Hypothalamus (tissue), 51 donors: ENCODE measurements at places on chromosomes 6 and 20.
A peak's percentile ranks its signal among the peaks of the same experiment; 100 is the strongest.

DNA sequence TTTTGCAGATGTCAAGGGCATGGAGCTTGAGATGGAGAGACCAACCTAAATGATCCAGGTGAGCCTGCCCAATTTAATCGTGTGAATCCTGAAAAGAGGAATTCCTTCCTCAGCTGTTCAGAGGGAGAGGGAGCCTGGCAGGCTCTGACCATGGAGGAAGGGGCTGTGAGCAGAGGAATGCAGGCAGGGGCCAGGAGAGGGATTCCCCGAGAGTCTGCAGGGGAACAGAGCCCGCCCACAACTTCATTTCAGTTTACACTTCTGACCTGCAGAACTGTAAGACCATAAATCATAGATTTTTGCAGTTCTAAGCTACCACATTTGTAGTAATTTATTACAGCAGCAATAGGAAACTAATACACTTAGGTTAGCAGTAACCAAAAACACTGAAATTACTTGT, 164.1 kb downstream of the TBXT start:
- no peak for DNase-seq

DNA sequence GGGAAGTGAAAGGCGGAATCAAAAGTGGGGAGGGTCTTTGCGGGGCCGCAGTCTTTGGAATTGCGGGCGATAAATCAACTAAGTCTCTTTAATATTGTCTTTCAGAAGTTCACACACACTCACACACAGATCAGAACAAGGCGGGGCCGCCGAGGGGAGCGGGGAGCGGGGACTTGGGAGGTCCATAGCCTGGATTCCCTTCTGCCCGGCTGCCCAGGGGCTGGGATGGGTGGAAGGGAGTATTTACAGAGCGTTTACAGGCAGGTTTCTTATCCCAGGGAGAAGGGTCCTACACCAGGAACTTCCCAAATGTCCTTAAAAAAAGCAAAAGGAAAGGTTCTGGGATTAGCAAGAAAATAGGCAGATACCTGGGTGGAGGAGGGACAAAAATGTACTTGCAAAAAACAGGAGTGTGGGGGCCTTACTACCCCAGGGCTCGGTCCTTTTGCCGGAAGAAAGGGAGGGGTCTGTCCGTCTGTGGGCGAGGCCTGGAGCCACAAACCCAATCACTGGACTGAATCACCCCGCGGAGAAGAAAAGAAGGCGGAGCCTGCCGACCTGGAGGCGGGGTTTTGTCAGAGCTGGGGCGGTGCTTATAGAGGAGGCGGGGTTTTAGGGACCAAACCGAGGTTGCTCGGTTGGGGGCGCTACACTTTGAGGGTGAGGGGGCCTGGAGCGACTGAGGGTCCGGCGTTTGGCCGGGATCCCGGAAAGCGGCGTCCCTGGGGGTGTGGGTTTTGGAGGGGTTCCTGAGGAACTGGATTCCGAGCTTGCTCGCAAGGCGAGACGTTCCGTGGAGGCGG, 3.2 kb downstream of the PRRT1 start:
- DNase-seq, result no peak

DNA sequence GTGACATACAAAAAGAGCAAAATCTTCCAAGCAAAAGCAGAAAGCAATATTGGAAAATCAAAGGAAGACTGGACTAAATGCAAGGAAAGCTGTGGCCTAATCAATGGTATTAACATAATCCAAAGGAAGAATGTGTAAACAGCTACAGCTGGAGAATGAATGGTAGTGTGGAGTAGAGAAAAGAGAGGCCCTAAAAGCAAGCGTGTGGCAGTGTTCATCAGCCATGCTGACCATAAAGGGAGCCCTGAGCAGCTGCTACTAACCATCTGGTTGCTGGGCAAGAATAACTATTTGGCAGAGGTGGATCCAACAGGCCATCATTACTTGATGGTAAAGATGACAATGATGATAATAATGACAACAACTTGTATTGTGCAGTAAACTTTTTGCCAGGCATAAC, 148.5 kb upstream of the BEND6 start:
- no peak for DNase-seq

DNA sequence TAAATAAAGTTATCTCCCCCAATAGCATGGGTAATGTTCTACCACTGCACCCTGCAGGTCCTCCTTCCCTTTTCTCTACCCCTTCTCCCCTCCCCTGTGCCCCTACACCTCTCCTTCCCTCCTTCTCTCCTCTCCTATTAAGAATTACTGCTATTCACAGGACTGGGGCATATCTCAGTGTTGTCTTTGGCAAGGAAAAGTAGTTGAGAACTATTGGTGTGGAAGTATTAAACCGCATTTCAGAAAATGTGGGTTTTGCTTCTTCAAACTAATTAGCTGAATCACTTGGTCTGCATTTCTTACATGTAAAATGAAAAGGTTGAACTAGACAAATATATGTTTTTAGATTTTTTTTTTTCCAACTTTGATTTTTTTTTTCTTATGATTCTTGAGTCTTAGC, 296.3 kb downstream of the CDKAL1 start:
- DNase-seq, result no peak

- DNase-seq, result no peak
Observed at GRCh38 chr6:41306187-41306854, 19.8 kb upstream of the TREM1 start.

DNA sequence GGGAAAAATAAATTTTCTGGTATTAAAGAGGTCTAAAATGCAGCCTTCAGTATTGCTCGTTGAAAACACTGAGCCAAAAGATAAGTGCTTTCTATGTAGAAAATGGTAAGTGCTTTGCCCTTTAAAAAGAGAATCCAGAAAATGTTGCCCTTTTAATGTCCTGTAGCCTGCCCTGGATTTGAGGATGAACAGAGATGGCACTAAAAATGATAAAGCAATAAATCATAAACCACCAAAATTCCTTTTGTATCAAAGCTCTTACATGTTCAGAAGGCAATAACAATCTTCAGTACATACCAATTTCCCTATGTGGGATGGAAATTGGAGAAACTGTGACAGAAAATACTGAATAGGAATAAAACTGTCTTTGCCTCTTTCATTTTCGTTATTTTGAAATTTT, 405.8 kb downstream of the PHF3 start:
- no peak for DNase-seq

- DNase-seq, result no peak
Observed at GRCh38 chr6:56513631-56514030, 129.1 kb downstream of the DST start.

DNA sequence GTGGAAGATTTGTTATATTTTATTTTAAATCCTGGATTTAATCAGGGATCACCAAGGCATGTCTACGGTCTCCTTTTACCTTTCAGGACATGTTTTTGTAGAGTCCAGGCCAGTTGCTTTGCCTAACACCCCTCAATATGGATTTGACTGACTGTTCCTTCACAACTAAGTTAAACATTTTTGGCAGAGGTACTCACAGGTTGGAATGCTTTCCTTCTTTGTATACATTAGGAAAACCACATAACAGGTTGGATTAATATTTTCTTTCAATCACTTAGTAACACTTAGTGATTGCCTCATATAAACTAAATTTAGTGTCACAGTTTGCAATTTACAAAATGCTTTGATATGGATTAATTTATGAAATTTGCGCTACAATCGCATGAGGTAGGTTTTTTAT, 64.5 kb downstream of the IPCEF1 start:
- DNase-seq, result no peak

DNA sequence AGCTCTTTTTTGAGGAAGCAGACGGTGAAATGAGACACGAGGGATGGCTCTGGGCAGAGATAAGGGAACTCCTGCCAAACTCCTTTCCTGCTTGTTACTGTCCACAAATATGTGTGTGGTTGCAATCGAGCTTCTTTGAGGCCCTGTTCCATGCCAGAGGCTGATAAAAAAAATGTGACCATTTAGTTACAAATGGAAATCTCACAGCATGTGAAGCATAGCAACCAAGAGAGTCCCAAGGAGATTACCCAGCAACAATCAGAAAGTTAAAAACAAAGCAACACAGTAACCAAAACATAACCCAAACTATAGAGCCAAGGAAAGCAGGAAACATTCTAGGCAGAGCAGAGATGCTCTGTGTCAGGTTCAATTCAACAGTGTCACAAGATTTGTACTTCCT, 35.4 kb upstream of the HMGN3 start:
- DNase-seq, result no peak

DNA sequence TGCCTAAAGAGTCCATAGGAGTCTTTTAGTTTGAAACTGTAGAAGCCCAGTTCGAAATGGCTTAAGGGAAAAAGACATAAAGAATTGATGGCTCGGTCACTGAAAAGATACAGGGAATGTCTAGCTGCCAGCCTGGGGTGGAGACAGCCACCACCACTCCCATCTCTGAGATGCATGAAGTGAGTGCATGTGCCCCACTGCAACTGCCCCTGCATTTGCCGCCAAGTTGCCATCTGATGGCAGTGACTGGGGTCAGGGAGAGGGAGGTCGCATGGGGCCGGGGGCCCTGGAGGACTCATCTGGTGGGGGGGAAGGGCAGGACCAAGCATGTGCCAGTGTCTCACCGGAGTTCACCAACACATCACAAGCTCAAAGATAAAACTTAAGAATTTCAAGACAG, 385.8 kb upstream of the SULF2 start:
- DNase-seq, result no peak

GRCh38 chr6:54315656-54316055, 7.4 kb downstream of the TINAG start:
- DNase-seq, result no peak

DNA sequence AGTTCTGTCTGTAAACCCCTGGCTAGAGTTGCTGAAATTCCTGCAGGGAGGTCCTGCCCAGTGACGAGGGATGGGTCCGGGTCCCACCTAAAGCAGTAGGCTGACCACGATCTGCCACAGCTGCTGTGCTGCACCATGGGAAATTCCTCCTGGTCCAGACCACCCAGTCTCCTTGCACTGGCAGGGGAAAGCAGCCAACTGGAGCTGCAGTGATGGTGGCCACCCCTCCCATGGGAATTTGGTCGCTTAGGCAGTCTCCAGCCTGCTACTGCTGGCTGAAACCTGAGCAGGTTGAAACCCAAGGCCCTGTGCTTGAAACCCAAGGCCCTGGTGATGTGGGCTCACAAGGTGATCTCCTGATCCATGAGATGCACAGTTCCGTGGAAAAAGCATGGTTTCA, 23.9 kb upstream of the MOXD1 start:
- DNase-seq, result no peak

GRCh38 chr20:50101887-50102286, 11.1 kb downstream of the UBE2V1 start:
- DNase-seq, result no peak

DNA sequence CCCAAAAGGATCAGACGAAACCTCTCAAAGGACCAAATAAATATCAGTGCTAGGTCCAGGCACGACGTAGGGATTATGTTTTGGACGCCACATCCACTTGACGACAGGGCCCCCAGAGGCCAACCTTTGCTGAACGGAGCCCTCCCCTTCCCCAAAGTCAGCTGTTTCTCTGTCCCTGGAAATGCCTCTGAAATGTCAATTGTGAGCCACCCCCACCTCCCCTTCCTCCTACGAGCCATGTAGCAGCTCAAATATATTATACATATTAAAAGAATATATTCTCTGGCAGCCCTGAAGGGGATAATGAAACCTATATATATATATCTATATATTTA, 39.6 kb upstream of the BLCAP start:
- no peak for DNase-seq

GRCh38 chr20:49384437-49385434, 97.7 kb downstream of the KCNB1 start:
- peak; percentile 60 for DNase-seq

DNA sequence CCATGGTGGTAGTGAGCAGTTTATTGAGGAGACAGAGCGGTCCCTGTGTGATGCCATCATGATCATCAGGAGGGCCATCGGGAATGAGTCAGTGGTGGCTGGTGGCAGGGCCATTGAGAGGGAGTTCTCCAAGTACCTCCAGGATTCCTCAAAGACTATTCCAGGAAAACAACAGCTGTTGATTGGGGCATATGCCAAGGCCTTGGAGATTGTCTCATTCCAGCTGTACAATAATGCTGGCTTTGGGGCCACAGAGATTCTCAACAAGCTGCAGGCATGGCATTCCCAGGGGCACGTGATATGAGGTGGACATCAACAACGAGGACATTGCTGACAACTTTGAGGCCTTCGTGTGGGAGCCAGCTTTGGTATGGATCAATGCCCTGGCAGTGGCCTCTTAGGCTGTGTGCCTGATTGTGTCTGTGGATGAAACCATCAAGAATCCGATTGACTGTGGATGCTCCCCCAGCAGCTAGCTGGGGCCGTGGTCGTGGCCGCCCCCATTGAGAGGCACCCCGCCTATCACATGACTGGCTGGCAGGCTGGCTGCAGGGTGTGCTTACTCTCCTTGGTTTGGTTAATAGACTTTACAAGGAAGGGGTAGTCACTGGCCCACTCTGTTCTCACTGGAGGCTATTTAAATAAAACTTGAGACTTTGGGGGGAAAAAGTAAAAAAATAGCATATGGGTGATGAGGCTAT, 16.7 kb downstream of the RAET1E start:
- no peak for DNase-seq

DNA sequence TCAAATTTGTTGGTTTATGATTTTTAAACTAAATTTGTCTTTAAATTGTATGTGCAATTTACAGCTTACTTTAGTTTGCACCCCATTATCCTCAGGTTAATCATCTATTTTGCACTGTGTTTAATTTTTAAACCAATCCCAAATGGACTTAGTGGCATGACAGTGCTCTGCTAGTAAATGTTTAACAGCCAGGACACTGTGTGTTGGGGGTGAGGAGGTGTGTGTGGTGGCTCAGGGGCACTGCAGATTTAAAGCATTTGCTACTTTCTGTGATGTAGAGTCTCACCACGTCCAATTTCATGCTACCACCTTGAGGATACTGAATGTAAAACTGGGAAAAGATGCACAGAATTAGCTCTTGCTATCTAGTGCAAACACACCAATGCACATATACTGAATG, 225.7 kb downstream of the HAO1 start:
- no peak for DNase-seq

- DNase-seq, result no peak
Observed at GRCh38 chr6:56432194-56432593, 184.8 kb upstream of the COL21A1 start.

DNA sequence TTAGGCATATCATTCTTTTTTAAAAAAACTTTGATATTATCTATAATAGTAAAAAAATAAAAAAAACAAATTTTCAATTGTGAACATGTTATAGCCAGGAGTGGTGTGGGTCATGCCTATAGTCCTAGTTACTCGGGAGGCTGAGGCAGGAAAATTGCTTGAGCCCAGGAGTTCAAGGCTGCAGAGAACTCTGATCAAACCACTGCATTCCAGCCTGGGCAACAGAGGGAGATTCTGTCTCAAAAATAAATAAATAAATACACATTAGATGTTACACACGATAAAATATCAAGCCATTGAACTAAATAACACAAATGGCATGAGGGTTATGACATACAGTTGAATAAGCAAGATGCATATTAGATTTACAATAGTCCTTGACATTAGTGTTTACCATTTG, 27.9 kb upstream of the MYMX start:
- no peak for DNase-seq

- DNase-seq, result no peak
Observed at GRCh38 chr20:38429301-38429700, 5.8 kb downstream of the SNHG17 start.

- no peak for DNase-seq
Observed at GRCh38 chr6:99310553-99310952, 38.9 kb downstream of the FAXC start.
